ENCODE measurements at places on chromosomes 3 and 15.
A peak's percentile ranks its signal among the peaks of the same experiment; 100 is the strongest.

DNA sequence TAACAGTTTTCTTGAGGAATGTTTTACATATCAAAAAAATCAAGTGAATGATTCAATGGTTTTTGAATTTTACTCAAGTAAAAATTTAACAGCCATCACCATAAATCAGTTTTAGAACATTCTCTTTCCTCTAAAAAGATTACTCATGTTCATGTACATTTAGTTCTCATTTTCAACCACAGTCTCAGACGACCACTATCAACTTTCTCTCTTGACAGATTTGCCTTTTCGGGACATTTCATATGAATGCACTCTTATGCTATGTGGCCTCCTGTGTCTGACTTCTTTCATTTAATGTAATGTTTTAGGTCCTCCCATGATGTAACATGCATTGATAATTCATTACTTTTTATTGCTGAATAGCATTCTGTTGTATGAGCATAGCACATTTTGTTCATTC lies 309.3 kb upstream of the PLSCR5 start:
- DNase-seq, result no peak

GRCh38 chr3:87199628-87200027 lies 27.5 kb upstream of the CHMP2B start:
- DNase-seq, result no peak

GRCh38 chr3:42683875-42684598 lies 1.3 kb upstream of the KLHL40 start:
- DNase-seq, result no peak

- DNase-seq, result no peak
Observed at GRCh38 chr15:82532991-82533481, 7.2 kb downstream of the RPS17 start.

- DNase-seq, result no peak
Observed at GRCh38 chr15:33506781-33507296, 196.1 kb downstream of the RYR3 start.

DNA sequence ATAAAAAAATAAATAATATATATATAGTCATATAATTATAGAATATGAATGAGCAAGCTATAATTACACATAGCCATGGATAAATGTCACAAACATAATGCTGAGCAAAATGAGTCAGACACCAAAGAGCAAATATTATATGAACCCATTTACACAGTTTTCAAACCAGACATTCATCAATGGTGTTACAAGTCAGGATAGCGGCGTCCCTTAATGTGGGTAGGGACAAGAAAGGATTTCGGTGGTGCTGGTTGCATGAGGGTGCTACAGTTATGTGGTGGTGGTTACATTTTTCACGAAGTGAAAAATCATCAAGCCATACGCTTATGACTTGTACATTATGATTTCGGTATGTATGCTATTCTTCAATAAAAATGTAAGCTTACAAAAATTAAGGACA lies 100.5 kb downstream of the HMG20A start:
- DNase-seq, result no peak

DNA sequence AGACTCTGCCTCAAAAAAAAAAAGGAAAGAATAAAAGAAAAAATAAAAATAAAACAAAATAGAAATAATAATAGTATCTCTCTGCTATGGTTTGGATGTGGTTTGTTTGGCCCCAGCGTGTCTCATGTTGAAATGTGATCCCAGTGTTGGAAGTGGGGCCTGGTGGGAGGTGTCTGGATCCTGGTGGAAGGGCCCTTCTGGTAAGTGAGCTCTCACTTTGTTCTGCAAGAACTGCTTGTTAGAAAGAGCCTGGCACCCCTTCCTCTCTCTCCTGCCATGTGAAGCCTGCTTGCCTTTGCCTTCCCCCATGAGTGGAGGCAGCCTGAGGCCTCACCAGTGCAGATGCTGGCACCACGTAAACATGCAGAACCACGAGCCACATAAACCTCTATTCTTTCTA lies 26.3 kb downstream of the TMEM44 start:
- no peak for DNase-seq

- no peak for DNase-seq
Observed at GRCh38 chr3:38167591-38167990, 2.3 kb downstream of the OXSR1 start.

- DNase-seq, result no peak
Observed at GRCh38 chr3:90052425-90052950, 945.1 kb downstream of the EPHA3 start.

- DNase-seq, result no peak
Observed at GRCh38 chr3:123155471-123156011, 46.2 kb upstream of the SEC22A start.

GRCh38 chr3:162884373-162884772 lies 1387.8 kb downstream of the OTOL1 start:
- DNase-seq, result no peak

DNA sequence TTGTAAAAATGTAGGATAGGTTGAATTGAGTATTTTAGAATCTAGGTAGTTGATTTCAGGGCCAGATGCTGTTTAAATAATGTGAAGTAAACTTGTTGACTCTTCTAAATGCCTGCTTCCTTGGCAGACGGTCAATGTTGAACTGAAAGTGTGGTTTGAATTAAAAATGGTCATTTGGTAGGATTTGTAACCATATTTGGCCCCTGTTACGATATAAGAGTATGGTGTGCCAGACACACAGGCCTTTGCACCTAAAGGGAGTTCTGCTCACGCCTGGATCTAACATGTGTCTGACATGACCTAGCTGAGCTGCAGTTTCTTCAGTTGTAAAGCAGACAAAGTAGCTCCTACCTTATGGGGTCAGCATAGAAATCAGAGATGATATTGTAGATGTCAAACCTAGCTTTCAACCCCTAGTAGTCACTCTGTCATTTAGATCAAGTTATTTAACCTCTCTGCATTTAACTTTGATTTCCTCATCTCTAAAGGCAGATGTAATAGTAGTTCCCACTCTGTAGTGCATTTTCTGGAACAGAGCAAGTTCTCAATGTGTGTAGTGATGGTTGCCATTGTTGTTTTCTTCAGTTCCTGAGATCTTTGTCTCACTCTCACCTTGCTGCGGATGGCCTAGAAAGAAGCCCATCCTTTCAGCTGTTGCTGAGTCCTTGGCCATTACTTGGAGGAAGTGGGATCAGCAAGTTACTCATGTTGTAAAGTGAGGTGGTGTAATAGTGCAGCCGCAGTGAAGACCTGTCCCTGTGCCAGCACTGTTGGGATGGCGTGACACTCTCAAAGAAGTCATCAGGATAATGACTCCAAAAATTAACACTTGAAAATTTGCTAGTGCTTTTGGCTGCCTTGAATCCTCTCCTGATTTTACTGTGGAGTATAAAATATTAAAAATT lies 90.2 kb downstream of the GHSR start:
- no peak for DNase-seq

DNA sequence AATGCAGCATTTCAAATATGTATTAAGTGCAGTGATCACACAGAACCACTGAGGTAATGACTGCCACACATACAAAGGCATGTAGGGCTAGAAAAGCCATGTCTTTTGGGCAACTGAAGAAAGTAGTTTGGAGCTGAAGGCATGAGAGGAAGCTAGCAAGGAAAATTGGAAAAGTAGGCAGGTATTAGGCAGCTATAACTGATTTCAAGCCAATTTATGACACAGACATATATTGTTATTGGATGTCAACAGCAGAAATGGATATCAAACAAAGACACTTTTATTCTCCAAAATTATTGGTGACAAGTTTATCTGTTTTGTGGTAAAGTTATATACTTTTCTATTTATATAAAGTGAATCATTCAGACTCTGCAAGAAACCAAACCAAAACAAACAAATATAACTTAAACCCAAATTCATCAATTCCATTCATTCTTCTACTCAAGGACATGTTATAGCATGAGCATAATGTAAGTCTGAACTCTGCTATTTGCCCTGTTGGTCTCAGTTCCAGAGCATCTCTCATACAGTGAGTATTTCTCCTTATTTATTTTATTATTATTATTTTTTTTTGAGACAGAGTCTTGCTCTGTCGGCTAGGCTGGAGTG lies 307.4 kb upstream of the COL8A1 start:
- no peak for DNase-seq

DNA sequence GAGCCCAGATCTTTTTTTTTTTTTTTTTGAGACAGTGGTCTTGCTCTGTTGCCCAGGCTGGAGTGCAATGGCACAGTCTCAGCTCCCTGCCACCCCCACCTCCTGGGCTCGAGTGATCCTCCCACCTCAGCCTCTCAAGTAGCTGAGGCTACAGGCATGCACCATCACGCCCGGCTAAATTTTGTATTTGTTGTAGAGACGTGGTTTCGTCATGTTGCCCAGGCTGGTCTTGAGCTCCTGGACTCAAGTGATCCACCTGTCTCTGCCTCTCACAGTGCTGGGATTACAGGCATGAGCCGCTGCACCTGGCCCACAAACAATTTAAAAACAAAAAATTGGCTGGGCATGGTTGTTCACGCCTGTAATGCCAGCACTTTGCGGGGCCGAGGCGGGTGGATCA lies 22.6 kb upstream of the SLC6A6 start:
- DNase-seq, result peak; percentile 61

GRCh38 chr15:90063770-90064247 lies 38.5 kb downstream of the IDH2 start:
- no peak for DNase-seq

DNA sequence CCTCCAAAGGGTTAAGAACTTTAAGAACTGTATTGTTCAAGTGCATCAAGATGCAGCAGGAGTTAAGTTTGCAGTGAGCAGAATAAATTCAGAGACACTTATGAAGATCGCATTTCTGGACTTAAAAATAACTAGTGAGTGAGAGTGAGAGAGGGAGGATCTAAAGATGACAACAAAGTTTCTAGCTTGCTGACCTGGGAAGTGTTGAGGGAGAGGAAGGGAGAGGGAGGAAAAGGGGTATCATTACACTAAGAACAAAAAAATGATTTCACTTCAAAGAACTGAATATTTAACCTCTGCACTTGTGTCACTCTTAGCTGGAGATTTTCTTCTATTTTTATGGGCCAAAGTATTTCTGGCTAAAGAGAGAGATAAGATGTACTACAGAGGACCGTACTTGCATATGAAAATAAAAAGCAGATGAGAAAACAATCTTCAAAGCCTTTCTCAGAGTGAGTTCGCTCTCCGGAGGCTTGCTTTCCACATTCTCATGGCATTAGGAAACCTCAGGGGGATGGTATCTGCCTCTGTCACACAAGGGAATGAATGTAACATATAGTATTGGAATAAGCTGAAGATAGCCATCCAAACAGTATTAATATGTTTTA lies 91.4 kb upstream of the TJP1 start:
- DNase-seq, result no peak

DNA sequence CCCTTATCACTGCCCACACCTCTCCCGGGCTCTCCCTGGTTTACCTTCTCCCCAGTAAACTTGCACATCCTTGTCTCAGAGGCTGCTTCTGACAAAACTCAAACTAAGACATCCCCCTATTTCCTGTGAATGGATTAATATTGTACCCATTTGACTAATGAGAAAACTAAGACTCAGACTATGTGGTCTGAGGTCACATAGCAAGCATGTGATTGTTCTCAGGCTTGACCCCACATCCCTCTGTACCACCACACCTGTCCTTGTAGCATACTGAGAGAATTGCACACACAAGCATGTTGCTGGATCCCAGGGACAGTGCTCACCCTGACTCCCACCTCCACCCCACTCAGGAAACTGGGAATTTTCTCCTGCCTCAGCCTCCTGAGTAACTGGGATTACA lies 90.7 kb upstream of the HES1 start:
- DNase-seq, result no peak

GRCh38 chr15:74108111-74108510 lies 22.3 kb upstream of the ISLR2 start:
- no peak for DNase-seq

Data from NCI-H1105 (cell line).